ENCODE measurements at places on chromosomes 1 and 21.

DNA sequence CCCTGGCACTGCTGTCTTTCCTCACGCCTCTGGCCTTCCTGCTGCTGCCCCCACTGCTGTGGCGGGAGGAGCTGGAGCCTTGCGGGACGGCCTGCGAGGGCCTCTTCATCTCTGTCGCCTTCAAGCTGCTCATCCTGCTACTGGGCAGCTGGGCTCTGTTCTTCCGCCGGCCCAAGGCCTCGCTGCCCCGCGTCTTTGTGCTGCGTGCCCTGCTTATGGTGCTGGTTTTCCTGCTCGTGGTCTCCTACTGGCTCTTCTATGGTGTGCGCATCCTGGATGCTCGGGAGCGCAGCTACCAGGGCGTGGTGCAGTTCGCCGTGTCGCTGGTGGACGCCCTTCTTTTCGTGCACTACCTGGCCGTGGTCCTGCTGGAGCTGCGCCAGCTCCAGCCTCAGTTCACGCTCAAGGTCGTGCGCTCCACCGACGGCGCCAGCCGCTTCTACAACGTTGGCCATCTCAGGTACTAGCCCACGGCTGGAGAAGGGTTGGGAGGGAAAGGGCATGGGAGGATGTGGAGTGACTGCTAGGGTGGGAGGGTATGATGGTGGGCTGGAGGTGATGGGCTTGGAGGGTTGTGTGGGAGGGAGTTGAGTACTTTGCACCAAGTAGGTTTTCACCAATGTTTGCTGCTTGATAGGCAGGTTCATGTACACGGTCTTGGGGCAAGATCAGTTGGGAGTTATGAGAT, 18.9 kb downstream of the VANGL2 start:
- DNase-seq: no peak

GRCh38 chr1:235325139-235325538, 2.8 kb downstream of the ARID4B start:
- no peak for DNase-seq

DNA sequence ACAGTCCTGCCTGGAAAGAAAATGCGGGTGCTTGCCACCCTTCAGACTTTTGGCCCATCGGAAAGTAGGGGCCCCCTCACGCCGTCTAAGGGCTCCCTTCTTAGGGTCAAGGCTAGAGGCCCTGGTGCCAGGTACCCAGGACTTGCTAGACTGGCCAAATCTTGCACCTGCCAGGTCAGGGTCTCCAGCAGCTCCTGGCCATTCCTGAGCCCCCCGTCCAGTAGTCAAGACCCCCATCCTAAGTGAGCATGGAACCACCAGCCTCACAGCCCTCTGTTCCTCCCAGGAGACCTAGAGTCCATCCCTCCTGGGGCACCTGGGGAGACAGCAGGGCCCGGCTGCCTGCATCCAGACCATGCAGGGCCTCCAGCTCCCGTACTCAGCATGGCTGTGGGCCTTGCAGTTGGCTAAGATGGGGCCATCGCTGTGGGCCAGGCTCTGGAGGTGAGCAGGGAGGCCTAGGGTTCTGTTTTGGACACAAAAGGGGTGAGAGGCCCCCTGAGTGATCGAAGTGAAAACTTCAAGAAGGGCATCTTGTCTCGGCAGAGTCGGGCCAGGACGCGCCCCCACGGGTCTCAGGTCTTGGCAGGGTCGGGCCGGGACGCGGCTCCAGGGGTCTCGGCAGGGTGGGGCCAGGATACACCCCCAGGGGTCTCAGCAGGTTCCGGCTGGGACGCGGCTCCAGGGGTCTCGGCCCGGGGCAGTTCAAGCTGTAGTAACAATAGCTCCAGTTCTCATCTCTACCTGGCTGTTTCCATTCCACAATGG, 5.9 kb downstream of the FNDC10 start:
- no peak for DNase-seq

- DNase-seq: no peak
Measured at GRCh38 chr1:209624558-209625549, 27.4 kb downstream of the LAMB3 start.

DNA sequence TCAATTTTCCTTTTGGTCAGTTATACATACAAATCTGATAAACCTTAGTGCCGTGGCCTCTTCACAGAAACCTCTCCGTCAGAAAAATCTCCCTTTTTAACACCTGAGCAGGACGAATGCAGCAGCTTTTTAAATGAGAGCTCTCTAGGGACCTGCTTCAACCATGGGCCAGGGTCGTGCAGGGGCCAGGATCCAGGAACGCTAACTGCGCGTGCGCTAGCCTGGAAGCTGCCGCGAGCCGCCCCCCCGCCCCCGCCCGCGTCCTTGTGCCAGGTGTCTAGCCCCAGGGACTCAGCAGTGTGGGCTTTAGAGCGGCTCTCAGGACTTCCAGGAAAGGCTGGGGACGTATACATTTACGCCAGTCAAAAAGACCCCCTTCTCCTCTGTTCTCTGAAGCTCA, 136.8 kb upstream of the FMN2 start:
- DNase-seq: no peak

- no peak for DNase-seq
Measured at GRCh38 chr1:80056179-80056578, 1049.6 kb upstream of the ADGRL4 start.

DNA sequence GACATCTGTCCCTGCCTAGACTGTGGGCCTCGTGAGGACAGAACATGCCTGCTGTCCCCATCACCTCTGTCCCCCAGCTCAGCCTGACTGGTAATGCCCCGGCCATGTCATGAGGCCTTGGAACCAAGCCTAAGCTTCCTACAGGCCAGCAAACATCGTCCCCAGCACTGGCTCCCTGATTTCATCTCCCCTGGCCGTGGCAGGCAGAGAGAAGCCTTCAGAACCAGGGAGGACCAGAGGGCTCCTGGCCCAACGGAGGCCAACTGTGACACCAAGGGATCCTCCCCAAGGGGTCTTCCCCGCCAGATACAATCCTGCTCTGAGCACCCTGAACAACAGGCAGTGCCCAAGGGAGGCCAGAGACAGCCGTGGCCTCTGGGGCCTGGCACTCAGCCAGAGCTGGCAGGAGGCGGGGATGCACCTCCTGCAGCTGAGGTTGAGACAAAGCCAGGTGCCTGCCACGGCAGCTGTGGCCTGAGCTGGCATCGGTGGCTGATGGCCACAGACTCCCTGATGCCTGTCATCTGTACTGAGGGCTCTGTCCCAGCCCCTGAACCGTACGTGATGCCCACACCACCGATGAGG, 9.9 kb upstream of the NPHP4 start:
- no peak for DNase-seq

GRCh38 chr1:114352797-114353196, 158.2 kb downstream of the TRIM33 start:
- DNase-seq: no peak

- DNase-seq: no peak
Measured at GRCh38 chr1:22944346-22945055, 28.2 kb downstream of the LACTBL1 start.

GRCh38 chr1:204366759-204367158, 7.0 kb upstream of the PLEKHA6 start:
- DNase-seq: no peak

DNA sequence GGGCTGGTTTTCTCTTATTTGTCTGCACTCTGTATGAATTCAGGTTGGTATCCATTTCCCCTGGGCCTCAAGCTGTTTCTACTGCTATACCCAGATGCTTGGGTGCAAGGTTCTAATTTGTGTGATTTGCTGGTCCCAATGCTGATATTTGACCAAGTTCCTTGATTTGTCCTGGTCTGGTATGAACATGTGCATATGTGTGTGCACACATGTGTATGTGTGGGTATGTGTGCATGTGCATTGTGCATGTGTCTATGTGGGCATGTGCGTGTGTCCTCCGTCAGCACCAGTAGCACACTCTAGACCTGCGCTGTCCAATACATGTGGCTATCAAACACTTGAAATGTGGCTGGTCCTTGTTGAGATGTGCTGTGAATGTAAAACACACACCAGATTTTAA, 102.4 kb upstream of the TSPAN2 start:
- no peak for DNase-seq

DNA sequence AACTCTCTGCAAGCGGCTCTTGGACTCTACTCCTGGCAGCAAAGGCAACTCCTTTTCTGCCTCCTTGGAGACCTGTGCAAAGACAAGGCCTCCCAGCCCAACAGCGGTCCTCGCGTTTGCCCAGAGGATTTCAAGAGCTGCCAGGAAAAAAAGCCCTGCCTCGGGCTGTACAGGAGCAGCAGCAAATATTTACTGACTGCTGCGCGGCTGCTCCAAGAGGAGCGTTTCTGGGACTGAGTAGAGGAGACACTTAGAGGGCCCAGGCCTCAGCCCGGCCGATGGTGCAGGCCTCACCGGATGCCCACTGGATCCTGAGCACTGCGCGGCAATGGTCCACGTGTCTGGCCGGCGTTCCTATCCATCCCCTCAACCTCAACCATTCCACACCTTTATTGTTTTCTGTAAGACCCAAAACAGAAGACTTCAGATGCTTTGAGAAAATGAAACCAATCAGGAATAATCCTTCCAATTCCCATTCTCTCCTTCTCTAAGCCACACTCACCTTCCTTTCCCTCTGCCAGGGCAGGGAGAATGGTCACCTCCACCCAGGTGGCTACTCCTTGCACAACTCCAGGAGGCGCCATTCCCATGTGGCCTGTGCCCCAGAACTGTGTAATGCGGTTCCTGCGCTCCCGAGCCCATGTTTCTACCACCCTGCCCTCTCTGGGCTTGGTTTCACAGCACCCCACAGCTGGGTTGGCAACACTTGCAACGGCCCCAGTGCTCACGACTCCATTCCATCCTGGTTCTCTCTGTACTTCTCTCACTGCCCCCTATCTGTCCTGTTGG, 215.8 kb downstream of the TRABD2B start:
- no peak for DNase-seq

DNA sequence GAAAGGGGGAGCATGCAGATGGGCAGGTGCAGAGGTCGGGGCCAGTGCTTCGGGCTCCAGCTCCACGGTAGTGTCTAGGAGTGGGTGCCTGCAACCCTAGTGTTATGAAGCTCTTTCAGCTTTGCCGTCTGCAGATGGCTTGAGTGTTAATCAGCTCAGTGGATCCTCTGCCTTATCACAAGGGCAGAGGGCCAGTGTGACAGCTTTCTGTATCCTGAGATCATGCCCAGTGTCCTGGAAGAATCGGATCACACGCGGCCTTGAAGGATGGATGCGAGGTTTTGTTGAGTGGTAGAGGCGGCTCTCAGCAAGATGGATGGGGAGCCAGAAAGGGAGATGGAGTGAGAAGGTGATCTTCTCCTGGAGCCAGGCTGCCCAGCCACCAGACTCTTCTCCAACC, 25.5 kb upstream of the C1orf146 start:
- DNase-seq: no peak

- no peak for DNase-seq
Measured at GRCh38 chr21:31286621-31287020, 57.4 kb downstream of the TIAM1 start.

DNA sequence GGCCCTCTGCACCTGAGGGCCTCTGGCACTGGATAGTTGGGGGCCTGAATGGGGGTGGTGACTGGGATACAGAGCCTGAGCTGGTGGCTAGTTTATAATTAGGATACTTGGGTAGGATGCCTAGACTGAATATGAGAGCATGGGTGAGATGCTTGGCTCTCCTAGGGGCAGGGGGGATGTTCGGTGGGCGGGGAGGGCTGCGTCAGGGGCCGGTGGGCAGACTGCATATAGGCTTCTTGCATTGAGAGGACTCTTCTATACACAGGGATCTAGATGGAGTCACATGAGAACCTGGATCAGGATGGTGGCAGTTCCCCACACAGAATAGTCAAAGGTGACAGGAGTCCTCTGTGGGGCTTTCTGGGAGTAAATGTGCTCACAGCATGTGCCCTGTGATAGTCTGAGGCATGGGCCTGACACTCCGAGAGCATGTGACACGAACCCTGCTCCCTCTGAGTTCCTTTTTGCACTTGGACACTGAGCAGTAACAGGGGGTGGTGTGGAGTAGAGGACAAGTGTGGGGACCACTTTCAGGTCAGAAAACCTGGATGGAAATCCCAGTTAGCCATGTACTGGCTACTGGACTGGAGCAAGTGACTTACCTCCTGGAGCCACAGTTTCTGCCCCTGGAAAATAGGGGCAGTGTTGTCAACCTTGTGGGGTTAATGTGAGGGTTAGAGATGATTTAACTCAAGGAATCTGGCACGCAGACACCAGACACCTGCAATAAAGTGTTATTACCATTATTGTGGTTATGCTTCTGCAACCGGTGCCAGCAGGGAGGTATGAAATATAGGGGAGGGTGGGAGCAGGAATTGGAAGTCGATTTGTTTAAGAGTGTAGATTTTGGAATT, 2.2 kb downstream of the MAP7D1 start:
- DNase-seq: no peak

GRCh38 chr21:29056005-29056404, 17.4 kb downstream of the CCT8 start:
- no peak for DNase-seq

DNA sequence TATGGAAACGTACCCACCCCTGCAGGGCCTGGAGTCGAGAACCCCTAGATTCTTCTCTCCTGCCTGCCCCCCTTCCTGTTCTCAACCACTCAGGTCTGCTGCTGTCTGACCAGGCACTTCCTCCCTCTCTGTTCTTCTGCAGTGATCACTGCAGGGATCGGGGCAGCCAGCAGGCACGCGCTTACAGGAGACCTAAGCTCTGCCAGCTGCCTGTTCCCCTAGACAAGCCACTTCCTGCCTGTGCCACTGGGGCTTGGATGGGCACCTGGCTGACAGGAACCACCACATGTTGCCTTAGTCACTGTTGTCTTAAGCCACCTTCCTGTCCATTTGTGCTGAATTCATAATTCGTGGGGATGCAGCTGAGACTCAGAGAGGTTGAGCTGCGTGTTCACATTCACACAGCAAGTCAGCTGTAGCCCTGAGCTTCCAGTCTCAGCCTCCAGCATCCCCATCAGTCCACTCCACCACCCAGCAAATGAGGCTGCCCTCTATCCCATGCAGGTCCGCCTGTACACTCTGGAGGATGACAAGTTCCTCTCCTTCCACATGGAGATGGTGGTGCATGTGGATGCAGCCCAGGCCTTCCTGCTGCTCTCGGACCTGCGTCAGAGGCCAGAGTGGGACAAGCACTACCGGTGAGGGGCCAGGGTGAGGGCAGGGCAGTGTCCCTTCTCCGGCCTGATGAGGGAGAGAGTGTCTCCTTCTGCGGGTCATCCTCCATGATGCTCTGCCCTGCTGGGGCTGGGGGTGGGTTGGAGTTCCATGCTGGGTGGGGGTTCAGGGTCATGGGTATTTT, 18.6 kb downstream of the FAM151A start:
- peak; percentile 50 for DNase-seq

GRCh38 chr1:207748737-207749528, 2.9 kb upstream of the CD46 start:
- DNase-seq: peak; percentile 62

- DNase-seq: no peak
Measured at GRCh38 chr1:245052258-245052657, 102.5 kb upstream of the KIF26B start.

DNA sequence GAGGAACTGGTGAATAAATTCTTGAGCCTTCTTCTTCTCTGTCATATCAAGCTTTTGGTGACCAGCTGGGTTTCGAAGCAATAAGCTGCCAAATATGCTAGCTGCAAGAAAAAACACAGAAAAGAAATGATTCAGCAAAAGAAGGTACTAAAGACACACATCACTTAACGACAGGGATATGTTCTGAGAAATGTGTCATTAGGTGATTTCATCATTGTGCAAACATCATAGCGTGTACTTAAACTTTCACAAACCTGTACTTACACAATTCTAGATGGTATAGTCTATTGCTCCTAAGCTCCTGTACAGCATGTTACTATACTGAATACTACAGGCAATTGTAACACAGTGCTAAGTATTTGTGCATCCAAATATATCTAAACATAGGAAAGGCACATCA, 2.9 kb upstream of the MTF1 start:
- no peak for DNase-seq

- no peak for DNase-seq
Measured at GRCh38 chr1:85659174-85659573, 49.1 kb downstream of the ZNHIT6 start.

GRCh38 chr1:81439046-81439823, 361.5 kb upstream of the ADGRL2 start:
- DNase-seq: no peak
